ENCODE measurements at places on chromosomes 2 and 18.

DNA sequence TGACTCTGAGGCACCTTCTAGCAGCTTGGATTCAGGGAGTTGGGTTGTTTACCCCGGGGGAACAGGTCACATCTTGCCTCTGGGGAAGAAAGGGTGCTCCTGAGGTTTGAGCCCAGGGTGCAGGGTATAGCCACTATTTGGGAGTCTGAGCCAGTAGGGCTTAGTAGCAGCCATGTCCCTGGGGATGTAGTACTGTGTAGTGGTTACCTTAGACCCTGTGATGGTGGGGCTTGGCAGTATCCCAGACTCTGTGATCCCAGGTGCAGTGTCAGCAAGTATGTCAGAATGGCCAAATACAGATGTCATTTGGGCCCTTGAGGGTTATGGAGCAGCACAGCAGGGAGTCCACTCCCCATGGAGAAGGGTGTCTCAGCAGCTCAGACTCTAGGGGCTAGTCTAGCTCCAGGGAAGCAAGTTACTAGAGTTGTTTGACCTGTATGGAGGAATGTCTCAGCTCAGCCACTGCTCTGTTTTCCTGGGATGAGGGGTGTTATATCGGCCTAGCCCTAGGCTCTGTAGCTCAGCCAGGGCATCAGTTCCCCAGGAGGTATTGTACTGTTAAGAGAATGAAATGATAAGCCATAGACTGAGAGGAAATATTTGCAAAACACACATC, 151.3 kb downstream of the UBR3 start:
- no peak for DNase-seq

- DNase-seq = no peak
Observed at GRCh38 chr2:46751897-46752296, 163.7 kb downstream of the MCFD2 start.

GRCh38 chr18:28834889-28835288, 658.0 kb upstream of the CDH2 start:
- no peak for DNase-seq

DNA sequence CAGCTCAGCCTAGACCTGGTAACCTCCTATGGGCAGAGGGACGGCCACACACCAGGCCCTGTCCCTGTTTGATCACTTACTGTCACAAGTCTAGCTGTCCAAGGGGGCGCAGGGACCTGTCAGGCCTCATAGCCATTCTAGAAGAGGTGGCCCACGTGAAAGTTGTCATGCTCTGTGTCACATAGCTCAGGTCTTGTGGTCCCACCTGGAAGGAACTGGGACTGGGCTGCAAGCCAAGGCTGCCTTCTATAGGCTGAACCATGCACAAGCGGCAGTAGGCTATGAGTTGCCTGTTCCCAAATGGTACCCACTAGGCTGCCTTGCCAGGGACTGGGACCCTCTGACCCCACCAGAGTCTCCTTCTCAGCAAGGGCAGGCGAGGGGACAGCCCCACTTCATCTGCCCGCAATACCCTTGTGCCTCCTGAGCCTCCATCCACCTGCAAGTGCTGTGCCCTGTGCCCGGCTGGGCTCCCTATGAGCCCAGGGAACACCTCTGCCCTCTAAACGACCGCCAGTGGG, 177.5 kb downstream of the ANAPC1 start:
- no peak for DNase-seq

- no peak for DNase-seq
Observed at GRCh38 chr2:223046470-223047040, 5.4 kb upstream of the KCNE4 start.

DNA sequence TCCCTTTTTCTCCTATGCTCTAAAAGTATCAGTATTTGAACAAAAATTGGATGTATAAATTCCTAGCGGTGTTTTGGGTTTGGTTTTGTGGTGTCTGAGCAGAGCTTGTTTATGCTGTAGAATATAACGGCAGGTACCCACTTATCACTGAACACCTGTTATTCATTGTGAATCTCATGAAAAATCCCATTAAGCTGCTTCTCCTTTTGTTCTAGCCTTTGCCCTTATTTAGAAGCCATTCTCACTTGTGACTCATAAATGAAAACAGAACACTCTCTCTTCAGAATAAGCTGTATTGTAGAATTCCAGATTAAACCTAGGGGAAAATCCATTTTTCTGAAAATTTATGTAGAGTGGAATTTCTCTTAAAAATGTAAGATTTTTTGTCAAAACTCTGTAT, 104.0 kb downstream of the PRPF40A start:
- no peak for DNase-seq
